SW 1271 (cell line): ENCODE measurements at places on chromosomes 6 and 20.

DNA sequence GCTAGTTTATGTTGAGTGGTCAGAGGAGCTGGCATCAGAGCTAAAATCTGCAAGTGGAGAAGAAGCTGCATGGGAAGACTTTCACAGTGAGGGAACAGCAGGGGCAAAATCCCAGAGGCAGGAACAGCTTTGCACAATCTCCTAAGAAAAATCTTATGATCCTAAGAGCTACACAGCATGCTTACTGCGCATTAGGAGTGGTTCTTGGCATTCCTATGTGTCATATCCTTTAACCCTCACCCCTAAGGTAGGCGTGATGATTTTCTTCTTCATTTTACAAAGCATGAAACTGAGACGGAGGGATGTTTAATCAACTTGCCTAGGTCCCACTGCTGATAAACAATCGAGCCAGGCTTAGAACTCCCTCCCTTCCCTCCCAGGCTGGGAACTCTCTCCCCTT is 313.6 kb upstream of the SULF2 start:
- no peak for DNase-seq

GRCh38 chr6:15734118-15734897 is 71.5 kb upstream of the DTNBP1 start:
- DNase-seq = no peak

DNA sequence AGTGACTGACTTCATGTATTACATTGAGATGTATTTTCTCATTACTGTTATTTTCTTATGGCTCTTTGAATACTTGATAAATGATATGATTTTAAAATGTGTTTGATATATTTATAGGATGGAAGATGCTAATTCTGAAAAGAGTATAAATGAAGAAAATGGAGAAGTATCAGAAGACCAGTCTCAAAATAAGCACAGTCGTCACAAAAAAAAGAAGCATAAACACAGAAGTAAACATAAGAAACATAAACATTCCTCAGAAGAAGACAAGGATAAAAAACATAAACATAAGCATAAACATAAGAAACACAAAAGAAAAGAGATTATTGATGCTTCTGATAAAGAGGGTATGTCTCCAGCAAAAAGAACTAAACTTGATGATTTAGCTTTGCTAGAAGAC is 47.5 kb downstream of the FAM217A start:
- no peak for DNase-seq

DNA sequence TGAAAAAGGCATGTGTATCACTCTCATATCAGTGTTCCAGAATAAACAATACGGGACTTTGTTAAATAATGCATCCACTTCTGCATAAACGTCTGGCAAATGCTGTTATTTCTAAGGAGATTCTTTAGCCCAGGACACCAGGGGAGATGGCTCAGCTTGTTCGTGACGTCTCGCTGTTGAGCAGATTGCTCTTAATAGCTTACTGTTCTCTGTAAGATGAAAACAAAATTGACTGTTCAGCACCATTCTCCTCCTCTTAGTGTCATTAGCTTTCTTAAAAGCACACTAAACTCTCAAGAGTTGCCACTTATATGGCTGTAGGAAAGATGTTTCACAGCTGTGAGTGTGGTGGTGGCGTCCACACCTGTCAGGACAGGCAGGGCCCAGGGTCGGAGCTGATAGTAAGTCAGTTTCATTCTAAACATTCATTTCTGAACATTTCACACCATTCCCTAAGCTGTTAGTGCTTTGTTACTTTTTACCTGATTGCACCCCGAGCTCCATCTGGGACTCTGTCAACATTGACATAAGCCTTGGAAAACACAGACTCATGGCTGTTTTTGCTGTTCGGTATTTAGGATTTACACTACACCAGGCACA is 132.1 kb downstream of the ZDHHC14 start:
- DNase-seq = no peak

- DNase-seq = no peak
These were observed 43.6 kb downstream of the RREB1 start for GRCh38 chr6:7151381-7151780.

DNA sequence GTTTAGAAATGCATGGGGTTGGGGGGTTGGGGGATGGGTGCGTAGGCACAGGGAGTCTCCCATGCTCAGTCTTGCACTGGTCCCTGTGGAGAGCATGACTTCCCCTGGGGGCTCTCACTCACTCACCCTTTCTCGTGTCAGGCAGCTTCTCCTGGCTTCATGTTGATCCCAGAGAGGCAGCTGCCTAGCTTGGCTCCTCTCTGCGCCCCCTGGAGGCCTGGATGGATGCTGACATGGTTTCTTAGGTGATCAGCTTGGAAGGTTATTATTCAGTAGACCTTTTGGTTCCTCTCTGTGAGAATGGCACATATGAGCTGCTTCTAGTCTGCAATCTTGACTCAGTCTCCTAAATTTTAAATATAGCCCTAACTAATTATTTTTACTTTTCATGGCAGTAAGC is 109.3 kb upstream of the FAM83B start:
- DNase-seq = no peak

GRCh38 chr20:46154305-46154704 is 36.2 kb downstream of the CD40 start:
- DNase-seq = no peak

- no peak for DNase-seq
These were observed 104.6 kb upstream of the TNFAIP3 start for GRCh38 chr6:137762168-137763090.

- no peak for DNase-seq
These were observed 250.9 kb upstream of the RREB1 start for GRCh38 chr6:6856538-6857523.

- no peak for DNase-seq
These were observed 174.6 kb downstream of the LMBRD1 start for GRCh38 chr6:69622230-69622629.

DNA sequence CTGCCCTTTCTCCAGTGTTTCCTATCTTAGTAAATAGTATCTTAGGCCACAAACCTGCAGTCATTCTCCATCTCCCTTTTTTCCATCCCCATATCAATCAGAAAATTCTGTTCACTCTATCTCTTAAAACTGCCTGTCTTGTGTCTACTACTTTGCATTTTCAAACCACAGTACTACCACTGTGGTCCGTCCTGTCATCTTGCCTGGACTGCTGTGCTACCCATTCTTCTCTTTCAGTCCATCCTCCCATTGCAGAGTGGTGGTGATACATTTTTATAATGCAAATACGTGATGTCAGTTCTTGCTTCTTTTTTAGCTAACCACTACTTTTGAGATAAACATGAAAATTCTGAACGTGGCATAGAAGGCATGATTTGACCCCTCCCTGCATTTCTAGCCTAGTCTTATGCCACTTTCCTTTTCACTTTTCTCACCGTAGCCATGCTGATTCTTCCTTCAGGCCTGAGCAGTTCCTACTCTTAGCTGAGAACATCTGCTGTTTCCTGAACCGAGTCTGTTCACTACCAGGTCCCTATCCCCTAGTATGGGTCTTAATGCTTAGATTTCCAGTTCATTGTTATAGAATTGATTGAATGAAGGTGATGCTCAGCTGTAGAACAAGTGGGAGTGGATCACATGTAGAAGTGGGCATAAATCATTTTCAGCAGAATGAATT is 13.8 kb downstream of the TBPL1 start:
- no peak for DNase-seq

- no peak for DNase-seq
These were observed 69.3 kb upstream of the SLCO4A1 start for GRCh38 chr20:62572980-62573379.

GRCh38 chr20:24102290-24102689 is 113.7 kb upstream of the GGTLC1 start:
- peak; percentile 26 for DNase-seq

DNA sequence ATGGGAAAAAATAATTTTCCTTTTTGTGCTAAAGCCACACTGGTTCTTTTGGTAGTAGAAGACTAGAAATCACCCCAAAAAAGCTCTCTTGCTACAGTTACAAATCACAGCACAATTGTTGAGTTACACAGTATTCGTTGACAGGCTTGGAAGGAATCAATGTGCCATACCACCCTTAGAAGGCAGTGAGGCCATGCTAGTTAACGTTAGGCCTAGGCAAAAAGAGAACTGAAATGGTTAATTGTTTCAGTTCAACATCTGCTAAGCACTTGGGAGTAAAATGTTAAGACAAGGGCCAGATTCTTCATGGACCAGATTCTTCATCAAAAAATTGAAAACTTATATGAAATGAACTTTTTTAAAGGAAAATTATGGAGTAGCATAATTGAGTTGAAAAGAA is 626.2 kb downstream of the UTRN start:
- no peak for DNase-seq

DNA sequence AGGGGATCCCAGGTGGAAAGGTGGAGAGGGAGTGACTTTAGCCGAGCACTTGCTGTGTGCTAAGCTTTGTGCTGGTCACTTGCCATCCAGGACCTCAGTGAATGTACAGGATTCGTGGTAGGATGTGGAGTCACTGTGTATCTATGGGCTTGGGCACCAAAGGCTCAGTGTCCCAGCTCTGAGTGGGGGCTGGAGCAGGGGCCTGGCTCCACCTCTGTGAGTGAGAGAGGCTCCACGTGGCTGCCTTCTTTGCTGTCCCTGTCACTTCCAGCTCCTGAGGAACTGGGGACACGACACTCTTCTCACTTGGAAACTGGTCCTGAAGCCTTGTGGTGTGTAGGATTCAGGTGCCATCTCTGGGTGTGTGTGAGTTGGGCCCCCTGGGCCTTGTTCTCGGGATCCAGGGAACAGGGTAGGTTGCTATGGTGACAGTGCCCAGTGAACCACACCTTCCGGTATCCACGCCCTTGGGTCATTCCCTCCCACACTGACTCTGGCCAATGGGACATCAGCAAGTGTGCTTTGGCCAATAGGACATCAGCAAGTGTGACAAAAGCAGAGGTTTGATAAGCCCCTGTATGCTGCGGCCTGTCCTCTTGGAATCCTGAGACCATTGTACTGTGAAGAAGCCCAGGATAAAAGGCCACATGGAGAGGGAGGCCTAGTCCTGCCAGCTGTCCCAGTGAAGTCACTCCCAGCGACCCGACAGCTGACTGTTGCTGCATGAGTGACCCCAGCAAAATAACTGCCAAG is 87.7 kb downstream of the CDH22 start:
- DNase-seq = no peak

DNA sequence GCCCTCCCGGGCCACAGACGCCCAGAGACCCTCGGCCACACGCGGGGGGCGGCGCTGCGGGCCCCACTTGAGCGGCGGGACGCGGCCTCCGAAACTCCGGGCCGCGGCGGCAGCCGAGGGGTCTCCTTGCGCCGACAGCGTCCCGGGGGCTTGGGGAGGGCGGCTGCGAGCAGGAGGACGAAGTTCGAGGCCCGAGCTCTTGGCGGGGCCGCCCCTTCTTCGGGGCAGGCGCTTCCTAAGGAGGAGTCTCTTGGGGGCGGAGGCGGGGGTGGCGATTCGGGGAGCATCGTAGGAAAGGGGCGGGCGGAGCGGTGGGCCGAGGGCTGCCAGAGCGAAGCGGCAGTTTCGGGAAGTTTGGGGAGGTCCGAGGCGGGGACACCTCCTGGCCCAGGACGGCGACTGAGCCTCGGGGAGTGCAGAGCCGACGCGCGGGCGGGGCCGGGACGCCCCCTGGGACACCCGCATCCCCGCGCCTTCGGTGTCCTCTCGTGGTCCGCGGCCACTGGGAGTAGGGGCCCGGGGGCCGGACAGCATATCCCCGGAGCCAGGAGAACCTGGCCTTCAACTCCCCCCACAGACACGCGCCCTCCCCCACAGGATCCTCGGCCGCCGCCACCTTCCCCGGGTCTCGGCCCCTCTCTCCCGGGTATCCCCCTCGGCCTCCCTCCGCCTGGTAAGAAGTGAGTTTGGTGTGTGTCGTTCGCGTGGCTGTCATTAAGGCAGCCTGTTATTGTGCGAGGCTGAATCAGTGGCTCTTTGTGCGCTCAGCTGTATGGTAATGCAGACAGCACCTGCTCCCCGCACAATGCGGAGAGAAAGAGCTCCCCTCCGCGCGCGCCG is 613 bp upstream of the DLL1 start:
- no peak for DNase-seq

DNA sequence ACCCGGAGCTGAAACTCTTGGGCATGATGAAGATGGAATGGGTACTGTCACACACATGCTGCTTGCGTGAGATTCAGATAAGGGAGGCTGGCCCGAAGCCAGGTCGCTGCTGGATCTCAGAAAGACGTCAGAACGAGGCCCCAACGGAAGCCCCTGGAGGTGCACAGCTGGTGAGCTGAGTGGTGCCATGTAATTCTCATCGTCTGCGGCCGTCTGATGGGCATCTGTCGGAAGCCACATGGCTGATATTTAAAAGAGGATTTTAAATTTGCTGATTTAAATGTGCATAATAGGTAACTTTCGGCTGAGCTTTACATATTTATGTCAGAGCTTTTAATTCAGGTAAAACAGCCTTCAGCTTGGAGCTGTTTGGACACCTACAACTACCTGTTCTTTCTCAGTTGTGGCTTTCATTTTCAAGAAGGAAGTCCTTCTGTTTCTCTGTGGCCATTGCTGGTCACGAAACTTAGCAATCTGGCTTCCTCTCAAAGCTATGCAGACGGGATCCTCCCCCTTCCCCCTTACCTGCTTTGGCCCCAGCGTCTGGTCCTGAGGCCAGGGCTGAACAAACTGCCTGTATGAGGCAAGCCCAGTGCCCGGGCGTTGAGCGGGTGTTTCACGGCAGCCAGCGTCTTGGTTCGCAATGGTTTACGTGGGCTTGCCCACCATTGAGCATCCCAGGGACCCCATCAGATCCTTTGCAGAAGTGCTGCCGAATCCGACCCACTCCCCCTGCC is 9.2 kb downstream of the SLCO4A1 start:
- DNase-seq = no peak

- DNase-seq = peak; percentile 93
These were observed 22.4 kb downstream of the ZMYND8 start for GRCh38 chr20:47334022-47334551.

DNA sequence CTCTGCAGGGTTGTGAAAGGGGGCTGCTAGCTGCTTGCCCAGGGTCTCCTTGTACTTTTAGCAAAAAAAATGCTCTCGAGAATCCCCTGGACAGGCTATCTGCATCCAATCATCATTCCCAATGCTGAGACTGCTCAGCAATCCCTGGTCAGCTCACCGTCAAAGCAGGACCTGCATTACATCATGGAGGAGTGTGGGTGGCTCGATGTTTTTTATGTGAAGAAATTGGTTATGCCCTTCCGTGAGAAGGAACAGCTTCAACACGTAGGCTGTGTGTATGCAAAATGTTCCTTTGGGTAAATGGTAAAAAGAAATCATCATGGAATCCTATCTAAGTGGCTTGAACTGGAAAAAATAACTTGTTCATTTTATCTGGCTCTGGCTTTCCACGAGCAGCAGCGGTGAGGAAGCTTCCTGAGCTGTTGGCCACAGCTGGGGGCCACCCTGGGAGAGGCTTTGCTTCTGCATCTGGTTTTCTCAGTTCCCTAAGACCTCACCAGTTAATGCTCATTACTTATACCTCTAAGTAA is 111.4 kb downstream of the FYN start:
- DNase-seq = no peak
